NCI-H524 (cell line): ENCODE measurements at places on chromosomes 16 and 17.

- no peak for DNase-seq
These were observed 7.5 kb downstream of the NPTX1 start for GRCh38 chr17:80468781-80469493.

- DNase-seq = no peak
These were observed 2363.9 kb downstream of the TP53TG3F start for GRCh38 chr16:35823342-35823741.

DNA sequence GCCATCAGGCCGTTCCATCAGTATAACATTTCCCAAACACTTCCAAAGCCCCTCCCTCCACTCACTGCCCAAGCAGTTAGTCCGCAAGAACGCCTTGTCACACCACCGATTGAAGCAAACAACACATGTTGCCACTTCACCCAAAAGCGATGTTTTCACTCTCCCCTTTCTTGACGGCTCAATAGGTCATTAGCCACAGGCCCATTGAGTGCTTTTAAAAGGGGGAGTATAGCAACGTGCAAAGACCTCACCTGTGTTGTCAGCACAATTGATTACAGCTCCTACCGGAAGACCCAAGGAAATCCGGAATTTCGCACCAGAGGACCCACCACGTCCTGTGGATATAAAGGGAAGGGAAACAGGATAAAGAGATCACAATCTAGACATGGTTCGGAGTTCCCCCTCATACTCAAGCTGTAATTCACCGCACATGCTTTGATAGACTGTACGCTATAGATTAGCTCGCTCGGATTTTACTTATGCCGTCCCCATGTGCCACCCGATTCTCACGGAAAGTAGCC lies 690 bp downstream of the RPL23 start:
- DNase-seq = no peak

DNA sequence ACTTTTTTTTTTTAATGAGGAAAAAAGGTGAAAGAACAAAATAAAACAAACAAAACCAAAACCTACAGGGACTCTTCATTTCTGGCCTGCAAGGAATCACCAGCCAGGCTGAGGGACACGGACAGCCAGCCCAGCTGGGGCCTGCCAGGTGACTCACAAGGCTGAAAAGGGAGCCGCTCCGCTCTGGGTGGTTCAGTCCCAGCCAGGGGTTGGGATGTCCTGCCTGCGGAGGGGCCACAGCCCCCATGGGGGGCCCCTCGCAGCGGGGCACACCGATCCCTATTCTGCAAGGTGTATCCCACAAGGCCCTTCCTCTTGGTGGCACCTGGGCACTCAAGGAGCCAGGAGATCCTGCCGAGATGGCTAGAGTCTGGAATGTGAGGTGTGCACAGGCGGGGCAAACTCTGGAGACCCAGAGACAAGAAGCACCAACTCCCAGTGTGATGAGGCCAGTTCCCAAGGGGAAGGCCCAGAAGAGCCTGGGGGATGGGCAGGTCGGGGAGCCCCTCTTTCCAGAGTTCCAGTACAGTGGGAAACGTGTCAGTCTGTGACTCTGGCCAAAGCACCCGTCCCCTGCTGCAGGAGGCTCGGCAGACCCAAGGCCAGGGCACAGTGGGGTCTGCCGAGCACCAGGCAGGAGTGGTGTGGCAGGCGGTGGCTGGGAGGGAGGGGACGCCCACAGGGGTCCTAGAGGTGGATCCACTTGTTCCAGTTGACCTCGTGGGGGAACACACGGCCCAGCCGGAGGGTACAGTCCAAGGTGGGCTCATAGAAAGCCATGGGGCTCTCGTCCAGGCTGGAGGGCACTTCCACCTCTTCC lies 58.9 kb downstream of the IL21R start:
- no peak for DNase-seq

DNA sequence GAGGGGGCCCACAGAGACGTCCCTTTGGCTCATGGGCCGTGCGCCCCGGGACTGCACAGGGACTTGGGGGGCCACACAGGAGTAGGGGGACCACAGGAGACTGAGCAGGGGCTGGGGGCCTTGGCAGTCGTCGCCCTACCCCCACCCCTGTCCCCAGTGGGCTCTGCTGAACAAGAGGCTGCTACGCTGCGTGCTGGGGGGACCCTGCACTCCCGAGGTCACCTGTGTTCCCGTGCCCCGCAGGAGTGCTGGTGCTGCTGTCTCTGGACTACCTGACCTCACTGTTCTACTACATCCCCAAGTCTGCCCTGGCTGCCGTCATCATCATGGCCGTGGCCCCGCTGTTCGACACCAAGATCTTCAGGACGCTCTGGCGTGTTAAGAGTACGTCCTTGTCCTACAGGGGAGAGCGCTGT lies 14.4 kb upstream of the RNF213 start:
- DNase-seq = no peak

DNA sequence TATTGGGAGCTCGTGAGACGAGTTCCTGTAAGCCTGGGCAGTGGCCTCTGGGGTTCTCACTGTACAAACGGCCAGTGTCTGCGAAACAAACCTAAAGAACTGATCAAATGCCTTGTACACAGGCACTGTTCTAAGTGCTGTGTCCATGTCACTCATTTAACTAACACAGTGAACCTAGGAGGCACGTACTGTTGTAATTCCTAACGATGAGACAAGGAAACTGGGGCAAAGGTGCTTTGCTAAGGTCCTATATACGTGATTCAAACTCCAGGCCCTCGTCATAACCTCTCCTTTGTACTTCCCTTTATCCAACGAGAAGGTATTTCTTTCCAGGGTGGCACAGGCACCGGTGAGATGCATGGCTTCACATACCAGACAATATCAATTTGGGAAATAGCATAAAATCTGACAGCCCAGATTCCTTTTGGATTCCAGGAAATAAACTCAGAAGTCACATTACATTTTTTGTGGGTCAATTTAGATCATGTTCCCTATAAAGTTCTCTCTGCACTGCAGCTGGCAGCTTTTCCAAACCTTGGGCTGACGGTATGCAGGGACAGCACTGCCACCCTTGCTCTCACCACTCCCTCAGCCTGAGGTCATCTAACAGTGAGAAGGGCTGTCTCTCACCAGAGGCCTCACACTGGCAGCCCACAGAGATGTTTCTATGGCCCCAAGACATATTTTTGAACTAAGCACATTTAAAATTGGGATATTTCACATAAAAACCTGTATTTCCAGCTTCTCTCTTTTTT lies 18.3 kb downstream of the GLYR1 start:
- no peak for DNase-seq

GRCh38 chr16:70556063-70556462 lies 32.4 kb downstream of the SF3B3 start:
- DNase-seq = no peak

DNA sequence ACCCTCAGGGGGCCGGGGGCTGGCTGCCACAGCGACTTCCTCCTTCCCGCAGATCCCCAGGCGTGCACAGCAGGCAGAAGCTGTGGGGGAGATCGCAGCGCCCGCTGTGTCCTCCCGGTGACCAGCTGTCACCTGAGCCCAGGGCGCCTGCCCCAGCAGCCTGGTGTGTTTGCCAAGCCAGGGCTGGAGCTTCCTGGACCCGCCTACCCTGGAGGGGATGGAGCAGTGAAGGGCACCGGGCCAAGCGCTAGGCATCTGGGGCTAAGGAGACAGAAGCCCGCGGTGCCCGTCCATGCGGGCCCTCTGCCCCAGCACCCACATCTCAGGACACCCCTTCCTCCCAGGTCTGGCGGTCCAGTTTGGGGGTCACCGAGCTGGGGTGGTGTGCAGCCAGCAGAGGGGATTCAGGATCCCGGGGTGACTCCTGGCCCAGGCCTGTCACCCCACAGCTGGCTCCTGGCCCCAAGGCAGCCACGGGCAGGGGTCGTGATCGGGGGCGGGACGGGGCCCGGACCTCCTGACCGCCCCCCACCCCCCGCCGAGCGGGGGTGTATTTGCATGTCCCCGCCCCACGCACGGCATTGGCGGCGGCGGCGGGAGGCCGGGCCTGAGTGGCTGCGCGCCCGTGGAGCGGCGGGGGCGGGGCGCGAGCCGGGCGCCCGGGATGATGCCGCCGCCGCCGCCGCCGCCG lies at the start of gene RAB26:
TSS of gene RAB26 (plus strand) at position 645 of the 691 bp plus-strand sequence. CDS start 159 bp downstream, outside the sequence.
- DNase-seq = peak; percentile 97

DNA sequence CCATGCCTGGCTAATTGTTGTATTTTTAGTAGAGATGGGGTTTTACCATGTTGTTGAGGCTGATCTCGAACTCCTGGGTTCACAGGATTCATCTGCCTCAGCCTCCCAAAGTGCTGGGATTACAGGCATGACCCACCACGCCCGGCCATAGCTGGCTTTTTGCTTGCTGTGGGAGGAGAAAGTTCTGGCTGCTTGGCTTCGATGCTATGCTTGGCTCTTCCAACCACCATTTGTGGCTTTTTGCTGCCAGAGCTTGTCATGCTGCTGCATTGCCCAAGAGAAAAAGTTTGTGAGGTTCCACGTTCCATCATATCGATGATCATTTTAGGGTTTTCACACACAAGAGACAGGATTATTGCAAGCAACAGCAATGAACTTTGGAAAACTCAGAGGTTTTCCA lies 16.2 kb downstream of the BMERB1 start:
- DNase-seq = no peak

GRCh38 chr17:16352303-16352666 lies 984 bp downstream of the CENPV start:
- DNase-seq = peak; percentile 54

GRCh38 chr16:76541070-76541469 lies 263.9 kb downstream of the CNTNAP4 start:
- no peak for DNase-seq

GRCh38 chr17:7797976-7798375 lies 36.0 kb upstream of the KDM6B start:
- DNase-seq = no peak

DNA sequence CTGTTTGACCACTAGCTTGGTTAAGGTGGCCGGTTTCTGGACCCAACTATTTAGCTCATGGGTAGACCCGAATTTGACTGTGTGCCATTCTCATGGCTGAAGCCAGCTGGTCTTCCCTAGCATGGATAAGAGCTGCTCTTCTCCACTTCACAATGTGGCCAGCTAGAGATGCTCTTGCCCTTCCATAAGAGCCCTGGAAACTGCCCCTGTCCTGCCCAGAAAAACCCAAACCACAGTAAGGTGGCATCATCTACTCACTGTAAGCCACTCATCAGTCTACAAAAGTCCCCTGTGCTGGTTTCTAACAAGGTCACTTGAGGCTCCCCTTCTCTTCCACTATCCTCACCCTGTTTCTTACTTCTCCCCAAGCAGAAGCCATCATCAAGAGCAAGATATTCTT lies 165.1 kb downstream of the HS3ST2 start:
- no peak for DNase-seq

- no peak for DNase-seq
These were observed 80.9 kb upstream of the MTMR4 start for GRCh38 chr17:58595194-58595792.

DNA sequence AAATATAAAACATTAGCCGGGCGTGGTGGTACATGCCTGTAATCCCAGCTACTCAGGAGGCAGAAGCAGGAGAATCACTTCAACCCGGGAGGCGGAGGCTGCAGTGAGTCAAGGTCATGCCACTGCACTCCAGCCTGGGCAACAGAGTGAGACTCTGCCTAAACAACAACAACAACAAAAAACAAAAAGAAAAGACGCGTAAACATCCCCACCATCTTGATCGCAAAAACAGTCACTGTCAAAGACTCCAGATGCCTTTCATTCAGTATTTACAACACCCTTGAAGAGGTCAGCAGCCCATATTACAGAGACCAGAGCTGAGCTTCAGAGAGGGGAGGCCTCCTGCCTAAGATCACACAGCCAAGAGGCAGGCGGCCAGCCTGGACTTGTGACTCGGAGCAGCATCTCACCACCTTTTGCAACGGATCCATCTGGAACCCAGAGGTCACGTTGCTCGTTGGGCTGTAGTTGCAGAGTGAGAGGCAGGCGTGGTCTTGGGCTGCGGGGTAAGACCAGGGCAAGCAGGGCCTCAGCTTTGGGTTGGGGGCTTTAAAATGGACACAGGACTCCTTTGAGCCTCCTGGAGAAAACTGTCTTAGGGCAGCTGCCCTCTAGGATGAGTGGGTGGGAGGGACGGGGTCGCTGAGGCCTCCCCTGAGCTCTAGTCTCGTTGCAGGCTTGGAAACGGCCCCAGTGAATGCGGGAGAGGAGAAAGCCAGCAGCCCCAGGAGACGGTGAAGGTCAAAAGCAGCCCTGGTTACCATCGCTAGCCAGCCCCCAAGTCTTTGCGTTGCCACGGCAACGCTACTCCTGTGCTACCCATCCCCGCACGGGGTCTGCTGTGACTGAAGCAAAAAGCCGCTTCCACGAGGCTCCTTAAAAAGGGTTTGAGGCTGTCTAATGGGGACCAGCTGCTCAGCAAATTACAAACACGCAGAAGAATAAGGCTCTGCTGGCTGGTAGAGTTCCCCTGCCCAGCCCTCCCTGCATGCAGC lies 26.1 kb downstream of the LGALS3BP start:
- peak; percentile 98 for DNase-seq

DNA sequence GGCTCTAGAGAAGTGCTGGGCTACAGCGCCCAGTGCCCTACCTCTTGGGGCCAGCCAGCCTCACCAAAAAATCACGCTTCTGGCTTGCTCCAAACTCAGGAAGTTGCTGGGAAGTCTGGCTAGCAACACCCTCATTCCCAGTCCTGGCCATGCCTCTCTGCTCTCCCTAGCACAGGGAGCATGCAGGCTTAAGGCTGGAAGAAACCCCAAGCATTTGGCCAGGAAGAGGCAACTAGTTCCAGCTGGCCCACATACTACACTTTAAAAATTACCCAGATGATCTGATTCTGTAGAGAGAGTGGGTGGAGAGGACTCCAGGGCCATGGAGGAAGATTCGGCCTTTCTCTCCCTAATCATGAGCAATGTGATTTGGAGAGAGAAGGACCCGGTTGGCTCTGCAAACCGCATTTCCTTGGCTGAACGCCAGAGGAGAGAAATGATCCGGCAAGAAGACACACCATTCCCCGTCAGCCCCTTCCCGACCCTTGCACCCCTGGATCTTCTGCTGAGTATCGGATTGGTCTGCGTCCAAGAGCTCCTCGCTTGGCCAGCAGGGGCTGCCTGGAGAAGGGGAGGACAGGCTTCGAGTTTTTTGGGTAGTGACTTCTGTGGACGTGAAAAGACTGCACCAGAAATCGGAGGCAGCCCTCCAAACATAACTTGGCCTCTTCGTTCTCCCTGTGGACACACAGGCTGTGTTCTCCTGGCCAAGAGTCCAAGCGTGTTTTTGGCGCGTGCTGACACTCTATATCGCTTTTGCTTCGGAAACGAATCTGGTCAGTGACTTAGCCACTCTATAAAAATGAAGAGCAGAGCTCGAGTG lies 406.3 kb downstream of the WWOX start:
- no peak for DNase-seq

- no peak for DNase-seq
These were observed 6.4 kb downstream of the SCNN1G start for GRCh38 chr16:23188911-23189310.

- peak; percentile 59 for DNase-seq
These were observed 7.1 kb downstream of the MYO15B start for GRCh38 chr17:75594499-75595283.

DNA sequence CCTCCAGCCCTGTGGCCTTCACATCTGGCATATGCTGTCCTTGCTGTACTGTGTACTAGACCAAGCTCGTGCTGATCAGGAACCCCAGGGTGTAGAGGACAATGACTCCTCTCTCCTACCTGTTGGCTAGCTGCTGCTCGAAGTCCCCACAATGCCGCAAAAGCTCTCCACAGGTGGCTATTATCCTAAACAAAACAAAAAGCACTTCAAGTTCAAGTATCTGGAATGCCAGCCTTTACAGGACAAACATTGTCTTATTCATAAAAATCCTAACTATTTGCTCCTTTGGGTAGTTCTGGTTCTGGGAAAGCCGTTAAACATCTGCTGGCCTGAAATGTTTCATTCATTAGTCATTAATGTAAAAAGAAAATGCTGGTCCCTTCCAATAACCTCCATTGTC lies 42.8 kb downstream of the COG7 start:
- DNase-seq = no peak
